ENCODE measurements at places on chromosomes 2 and 18.

DNA sequence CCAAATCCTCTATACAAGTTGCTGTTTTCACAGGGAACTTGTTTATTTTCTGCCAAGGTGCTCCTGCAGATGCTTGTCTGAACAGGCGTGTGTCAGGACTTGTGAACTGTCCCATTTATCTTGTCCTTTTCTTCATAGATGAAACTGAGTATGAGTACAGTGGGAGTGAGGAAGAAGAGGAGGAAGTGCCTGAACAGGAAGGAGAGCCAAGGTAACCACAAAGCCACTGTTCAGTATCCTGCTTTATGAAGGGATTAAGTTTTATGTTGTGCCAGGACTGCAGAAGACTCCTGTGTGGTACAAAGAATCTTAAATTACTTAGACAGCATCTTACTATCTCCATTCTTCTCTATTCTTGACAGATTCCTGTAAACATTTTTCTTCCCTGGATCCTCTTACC is 145.0 kb downstream of the MAP4K4 start:
- DNase-seq: no peak

- no peak for DNase-seq
Measured at GRCh38 chr2:181117206-181117925, 137.0 kb downstream of the UBE2E3 start.

DNA sequence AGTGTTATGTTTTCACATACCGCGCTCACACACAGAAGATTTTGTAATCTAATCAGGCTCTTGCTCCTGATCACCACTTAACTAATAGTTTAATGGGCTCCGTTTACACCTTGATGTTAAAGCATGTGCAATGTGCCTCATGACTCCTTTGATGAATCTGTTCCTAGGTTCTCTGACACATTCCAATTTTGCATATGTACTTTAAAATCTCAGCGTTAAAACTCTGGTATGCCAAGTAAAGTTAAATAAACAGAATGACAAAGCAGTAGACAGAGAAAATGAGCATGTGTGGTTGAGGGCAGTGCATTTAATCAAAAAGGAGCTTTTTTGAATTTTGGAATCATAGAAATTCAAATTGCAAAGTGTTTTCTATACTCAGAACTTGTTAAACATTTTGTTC is 96.4 kb downstream of the TCF4 start:
- no peak for DNase-seq

DNA sequence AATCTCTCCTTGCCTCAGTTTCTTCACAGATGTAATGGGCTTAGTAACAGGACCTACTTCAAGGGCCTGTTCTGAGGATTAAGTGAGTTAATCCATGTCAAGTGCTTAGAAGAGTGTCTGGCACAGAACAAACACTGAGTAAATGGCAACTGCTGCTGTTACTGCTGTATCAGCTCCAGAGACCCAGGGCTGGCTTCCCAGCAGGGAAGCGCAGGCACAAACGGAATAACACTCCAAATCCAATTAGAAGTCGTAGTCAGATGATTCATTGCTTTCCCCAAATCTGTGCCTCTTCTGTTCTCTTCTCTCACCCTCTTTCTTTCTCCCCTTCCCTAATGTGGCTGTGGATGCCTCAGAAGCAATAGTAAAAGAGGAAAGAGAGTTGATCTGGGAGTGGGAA is 101.1 kb upstream of the FZD7 start:
- peak; percentile 77 for DNase-seq

DNA sequence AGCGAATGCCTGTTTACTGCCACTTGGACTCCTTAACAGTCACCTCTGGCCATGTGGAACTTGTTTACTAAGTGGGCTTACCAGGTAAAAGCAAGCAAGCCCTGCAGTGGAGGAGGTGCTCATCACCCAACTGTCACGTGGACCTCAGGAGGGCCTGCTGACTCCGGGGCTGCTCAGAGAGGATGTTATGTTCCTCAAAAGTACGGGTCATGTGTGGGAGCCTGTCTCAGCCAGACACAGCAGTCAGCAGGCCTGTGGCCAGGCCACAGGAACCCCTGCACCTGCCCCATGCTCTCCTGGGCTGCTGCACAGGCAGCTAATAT is 36.2 kb downstream of the AMER3 start:
- no peak for DNase-seq

- no peak for DNase-seq
Measured at GRCh38 chr2:134758633-134759032, 39.8 kb upstream of the TMEM163 start.
